ENCODE measurements at places on chromosomes 7 and 10. TPM values are rescaled to one million over a fixed set of nuclear protein-coding genes. Genes with fewer than 3 reads are reported as not detected.

The TMEM130 gene
- not detected for total RNA-seq

- peaks cover 5% of the 10 kb centered on the region for H3K36me3 ChIP-seq
- H3K4me1 ChIP-seq: peaks cover 10% of the 10 kb centered on the region
- DNase-seq: no peak
- no peaks in the 10 kb centered on the region for H3K27me3 ChIP-seq
- no peak overlapping the region for H3K27ac ChIP-seq
- no peak overlapping the region for H3K4me3 ChIP-seq
These were observed 106.3 kb downstream of the ANK3 start for GRCh38 chr10:60283397-60283796.

DNA sequence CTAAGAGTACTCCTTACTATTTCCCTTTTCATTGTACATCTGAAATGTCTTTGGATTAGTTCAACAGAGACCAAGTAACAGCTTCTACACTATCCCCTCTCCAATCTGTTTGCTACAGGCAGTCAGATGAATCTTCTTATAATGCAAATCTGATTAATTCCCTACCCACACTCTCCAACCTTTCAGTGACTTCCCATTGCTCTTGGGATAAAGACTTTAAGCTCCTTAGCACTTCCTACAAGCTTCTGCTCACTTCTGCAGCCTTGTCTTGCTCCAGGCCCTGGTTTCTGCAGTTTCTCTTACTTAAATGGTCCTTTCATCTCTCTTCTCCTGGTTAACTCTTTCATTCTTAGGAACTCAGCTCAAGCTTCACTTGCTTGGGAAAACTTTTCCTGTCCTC is 65.2 kb upstream of the FEZF1 start:
- DNase-seq: no peak
- no peaks in the 10 kb centered on the region for H3K36me3 ChIP-seq
- H3K4me1 ChIP-seq: no peaks in the 10 kb centered on the region

The EMX2 gene
- not detected for total RNA-seq

DNA sequence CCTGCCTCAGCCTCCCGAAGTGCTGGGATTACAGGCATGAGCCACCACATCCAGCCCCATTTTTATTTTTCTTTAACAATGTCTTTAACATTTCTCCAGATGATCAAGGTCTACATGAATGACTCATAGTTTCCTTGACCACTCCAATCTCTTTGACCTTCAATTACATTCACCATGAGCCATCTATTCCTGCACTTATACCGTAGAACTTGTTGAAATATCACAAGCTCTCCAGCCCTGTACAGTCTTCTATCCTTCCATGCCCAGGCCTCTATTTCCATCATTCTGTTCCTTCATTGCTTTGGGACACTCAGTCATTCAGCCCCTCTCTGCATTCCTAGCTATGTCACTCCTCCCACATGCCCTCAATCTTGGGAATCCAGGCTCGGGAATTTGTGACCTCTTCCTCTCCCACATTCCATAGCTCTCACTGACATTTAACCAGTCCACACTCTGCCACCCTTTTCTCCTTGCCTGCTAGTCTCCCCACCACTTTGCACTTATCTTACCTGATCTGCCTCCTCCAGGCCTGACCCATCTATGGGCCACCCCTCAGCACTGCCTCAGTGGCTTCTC is 151.8 kb upstream of the STK17A start:
- no peaks in the 10 kb centered on the region for H3K4me1 ChIP-seq
- no peaks in the 10 kb centered on the region for H3K36me3 ChIP-seq
- DNase-seq: no peak
- H3K4me3 ChIP-seq: no peak overlapping the region
- peaks cover 8% of the 10 kb centered on the region for H3K27me3 ChIP-seq
- H3K27ac ChIP-seq: no peak overlapping the region

The CFAP69 gene
- not detected for total RNA-seq

DNA sequence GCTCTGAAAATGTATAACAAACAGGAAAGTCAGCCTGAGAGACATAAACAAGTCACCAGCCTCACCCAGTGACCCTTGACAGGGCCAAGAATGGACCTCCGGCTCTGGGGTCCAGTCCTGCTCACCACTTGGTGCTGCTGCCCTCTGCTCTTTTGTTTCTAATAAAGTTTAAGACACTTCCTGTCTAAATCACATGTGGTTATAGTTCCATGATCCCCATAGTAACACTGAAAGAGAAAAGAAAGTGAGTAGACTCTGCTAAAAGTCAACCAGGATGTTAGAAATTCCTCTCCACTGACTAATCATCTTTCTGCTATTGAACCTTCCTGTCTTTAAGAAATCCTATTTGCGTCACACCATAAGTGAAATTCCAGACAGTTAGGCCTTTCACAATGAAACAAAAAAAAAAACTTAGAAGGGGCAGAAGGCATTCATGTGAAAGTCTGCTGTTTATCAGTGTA is 179.2 kb upstream of the BET1 start:
- H3K27ac ChIP-seq: no peak overlapping the region
- no peaks in the 10 kb centered on the region for H3K27me3 ChIP-seq
- no peak overlapping the region for H3K4me3 ChIP-seq
- no peak for DNase-seq

The RADIL gene
- total RNA-seq: 0.05 TPM

DNA sequence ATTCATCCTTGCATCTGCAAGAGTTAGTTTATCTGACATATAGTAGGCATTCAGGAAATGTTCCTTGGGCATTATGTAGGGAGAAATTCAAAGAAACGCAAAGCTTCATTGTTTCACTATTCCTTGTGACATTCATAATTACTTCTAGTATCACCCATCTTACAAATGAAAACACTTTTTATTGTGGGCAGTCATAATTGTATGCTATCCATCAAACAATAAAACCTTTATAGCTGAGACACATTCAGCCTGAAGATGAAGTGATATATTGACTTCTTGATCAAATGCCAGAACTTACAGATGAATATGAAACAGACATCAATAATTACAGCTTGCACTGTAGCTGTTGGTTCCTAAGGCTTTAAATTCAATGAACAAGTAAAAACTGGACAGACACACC is 36.4 kb downstream of the FAM204A start:
- no peak for DNase-seq
- H3K4me1 ChIP-seq: no peaks in the 10 kb centered on the region
- H3K27ac ChIP-seq: no peak overlapping the region
- no peak overlapping the region for H3K4me3 ChIP-seq
- H3K36me3 ChIP-seq: peaks cover 10% of the 10 kb centered on the region

DNA sequence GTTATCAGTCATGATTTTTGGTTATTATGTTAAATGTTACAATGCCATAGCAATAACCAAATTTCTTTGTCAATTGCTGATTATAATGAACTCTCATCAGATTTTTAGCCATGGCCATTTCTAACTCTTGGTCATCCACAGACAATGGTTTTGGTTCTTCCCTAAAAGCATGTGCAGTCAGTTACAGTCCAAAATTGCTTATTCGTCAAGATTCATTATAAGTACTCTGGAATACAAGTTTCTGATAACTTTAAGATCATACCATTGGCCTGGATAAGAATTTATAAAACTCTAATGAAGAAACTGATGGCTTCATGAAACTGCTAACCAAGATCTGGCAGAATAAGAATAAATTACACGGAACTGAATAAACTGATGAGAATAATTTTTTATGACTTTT is 50.9 kb downstream of the PDZD8 start:
- H3K27me3 ChIP-seq: no peaks in the 10 kb centered on the region
- H3K36me3 ChIP-seq: peaks cover 16% of the 10 kb centered on the region
- no peak overlapping the region for H3K4me3 ChIP-seq
- DNase-seq: no peak
- no peak overlapping the region for H3K27ac ChIP-seq

GRCh38 chr10:7245505-7245904 is 165.3 kb downstream of the SFMBT2 start:
- H3K27me3 ChIP-seq: no peaks in the 10 kb centered on the region
- H3K4me1 ChIP-seq: peaks cover 24% of the 10 kb centered on the region
- DNase-seq: no peak
- no peak overlapping the region for H3K4me3 ChIP-seq

DNA sequence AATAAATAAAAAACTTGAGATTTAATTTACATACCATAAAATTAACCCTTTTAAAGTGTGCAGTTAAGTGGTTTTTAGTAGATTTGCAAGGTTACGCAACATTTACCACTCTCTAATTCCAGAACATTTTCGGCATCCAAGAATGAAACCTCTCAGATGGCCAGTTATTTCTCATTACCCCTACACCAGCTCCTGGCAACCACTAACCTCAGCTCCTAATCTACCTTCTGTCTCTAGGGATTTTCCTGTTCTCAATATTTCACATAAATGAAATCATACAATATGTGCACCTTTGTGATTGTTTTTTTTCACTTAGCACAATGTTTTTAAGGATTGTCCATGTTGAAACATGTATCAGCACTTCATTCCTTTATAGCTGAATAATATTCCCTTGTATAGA is 45.1 kb downstream of the INPP5F start:
- no peaks in the 10 kb centered on the region for H3K36me3 ChIP-seq
- no peak for DNase-seq
- H3K4me3 ChIP-seq: no peak overlapping the region
- H3K27me3 ChIP-seq: no peaks in the 10 kb centered on the region
- peaks cover 14% of the 10 kb centered on the region for H3K4me1 ChIP-seq
- H3K27ac ChIP-seq: no peak overlapping the region

The CTTNBP2 gene
- not detected for total RNA-seq

The ERVW-1 gene
- total RNA-seq: not detected

DNA sequence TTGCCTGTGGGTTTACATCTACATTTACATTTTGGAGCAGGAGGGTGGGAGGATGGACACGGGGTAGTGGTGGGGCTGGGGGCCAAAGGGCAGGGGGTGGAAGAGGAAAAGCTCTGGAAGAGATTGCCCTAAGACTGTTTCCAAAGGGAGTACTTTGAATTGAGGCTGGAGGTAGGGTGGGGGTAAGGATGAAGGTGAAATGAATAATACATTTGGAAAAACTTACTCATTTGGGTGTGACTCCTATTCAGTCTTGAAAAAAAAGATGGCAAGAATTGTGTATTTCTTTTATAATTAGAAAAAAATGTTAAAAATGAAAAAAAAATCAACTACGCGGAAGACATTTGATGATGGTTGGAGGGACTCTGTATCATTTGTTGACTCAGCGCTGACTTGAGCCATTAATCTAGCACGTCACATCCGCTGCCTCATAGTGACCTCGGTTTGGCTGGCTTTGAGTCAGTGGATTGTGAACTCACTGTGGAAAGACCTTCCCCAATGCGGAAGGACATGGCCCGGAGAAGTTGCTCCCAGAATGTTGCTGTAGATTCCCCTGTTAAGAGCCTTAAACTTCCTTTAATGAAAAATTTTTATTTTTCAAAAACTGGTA is 2.8 kb downstream of the FAM180A start:
- H3K27me3 ChIP-seq: peaks cover 1% of the 10 kb centered on the region
- H3K4me1 ChIP-seq: no peaks in the 10 kb centered on the region
- no peak overlapping the region for H3K27ac ChIP-seq

DNA sequence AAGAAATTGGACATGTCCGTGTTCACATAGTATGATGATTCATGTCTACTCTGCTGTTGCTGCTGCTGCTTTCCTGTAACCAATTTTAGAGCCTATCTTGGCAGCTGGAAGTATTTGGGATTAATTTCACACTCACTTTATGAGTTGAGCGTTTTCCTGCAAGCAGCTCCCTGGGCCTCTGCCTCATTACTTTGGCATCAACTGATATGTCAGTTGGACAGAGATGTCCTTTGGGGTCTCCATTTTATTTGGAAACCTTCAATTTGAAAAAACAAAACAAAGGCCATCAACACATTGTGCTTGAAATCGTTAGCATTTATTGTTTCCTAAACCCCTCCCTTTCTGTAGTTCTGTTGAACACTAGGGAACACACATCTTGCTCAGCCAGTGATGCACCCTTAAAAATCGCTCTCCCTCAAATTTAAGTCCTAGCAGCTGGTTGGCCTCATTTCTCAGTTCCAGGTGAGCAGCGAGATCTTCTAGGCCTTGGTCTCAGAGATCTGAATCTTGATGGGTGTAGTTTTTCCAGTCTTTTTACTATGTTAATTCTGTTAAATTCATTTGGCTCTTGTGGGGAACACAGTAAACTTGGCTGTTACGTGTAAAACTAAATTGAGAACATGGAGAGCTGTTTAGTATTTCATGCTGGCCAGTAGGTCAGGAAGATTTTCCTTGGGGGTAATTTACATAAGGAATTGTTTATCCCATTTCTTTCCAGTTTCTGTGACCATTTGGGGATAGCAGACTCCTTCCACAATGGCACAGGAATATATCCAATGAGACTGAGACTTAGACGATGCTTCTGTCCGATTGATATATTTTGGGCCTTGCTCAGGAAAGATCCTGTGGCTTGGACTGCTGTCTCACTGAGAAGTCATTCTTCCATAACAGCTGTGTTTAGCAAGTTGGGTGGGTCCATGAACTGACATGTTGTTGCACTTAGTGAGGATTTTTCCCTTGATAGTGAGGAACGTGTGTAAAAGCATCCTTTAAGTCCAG is 371.6 kb downstream of the BBS9 start:
- H3K27ac ChIP-seq: no peak overlapping the region
- no peaks in the 10 kb centered on the region for H3K27me3 ChIP-seq
- no peaks in the 10 kb centered on the region for H3K4me1 ChIP-seq
- H3K4me3 ChIP-seq: no peak overlapping the region
- no peaks in the 10 kb centered on the region for H3K36me3 ChIP-seq

- DNase-seq: no peak
- no peaks in the 10 kb centered on the region for H3K36me3 ChIP-seq
- peaks cover 63% of the 10 kb centered on the region for H3K27me3 ChIP-seq
- no peak overlapping the region for H3K27ac ChIP-seq
- peaks cover 39% of the 10 kb centered on the region for H3K4me1 ChIP-seq
These were observed 33.5 kb upstream of the SFTPD start for GRCh38 chr10:79982362-79982800.

GRCh38 chr7:146094356-146094755 is 22.2 kb upstream of the CNTNAP2 start:
- no peak overlapping the region for H3K27ac ChIP-seq
- DNase-seq: no peak
- H3K36me3 ChIP-seq: no peaks in the 10 kb centered on the region
- H3K4me1 ChIP-seq: no peaks in the 10 kb centered on the region
- no peak overlapping the region for H3K4me3 ChIP-seq

GRCh38 chr10:11035301-11035991 is 17.8 kb downstream of the CELF2 start:
- H3K4me3 ChIP-seq: no peak overlapping the region
- no peak for DNase-seq
- peaks cover 7% of the 10 kb centered on the region for H3K4me1 ChIP-seq
- H3K27ac ChIP-seq: no peak overlapping the region

- no peaks in the 10 kb centered on the region for H3K27me3 ChIP-seq
- no peak for DNase-seq
- no peaks in the 10 kb centered on the region for H3K36me3 ChIP-seq
- H3K4me3 ChIP-seq: no peak overlapping the region
These were observed 1039.7 kb downstream of the NRG3 start for GRCh38 chr10:82914655-82915136.

DNA sequence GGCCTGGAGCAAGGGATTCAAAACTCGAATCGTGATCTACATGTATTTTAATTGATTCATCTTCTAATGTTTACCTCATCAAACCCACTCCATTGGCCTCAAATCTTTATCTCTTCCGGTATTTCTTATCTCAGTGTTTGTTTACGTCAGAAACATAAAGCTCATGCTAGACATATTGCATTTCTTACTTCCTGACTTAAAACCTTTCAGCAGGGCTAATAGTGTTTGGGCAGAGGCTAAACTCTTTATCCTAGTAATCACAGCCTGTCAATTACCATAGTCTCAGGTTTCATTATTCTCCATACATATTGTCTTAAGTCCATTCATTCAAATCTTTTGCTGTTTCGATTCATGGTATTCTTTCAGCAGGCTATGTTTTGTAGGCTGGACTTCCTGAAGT is 81.3 kb upstream of the AGR3 start:
- no peak overlapping the region for H3K27ac ChIP-seq
- H3K4me1 ChIP-seq: no peaks in the 10 kb centered on the region
- H3K27me3 ChIP-seq: no peaks in the 10 kb centered on the region
